ENCODE measurements at places on chromosomes 13 and 19. TPM values are rescaled to one million over a fixed set of nuclear protein-coding genes. Genes with fewer than 3 reads are reported as not detected.

The RGCC gene
- 17.1 TPM for total RNA-seq

The ACP5 gene
- 0.41 TPM for total RNA-seq

The SHISA7 gene
- total RNA-seq, result 4.5 TPM

The LRRC4B gene
- 78.3 TPM for total RNA-seq

The C1QTNF9 gene
- under 0.01 TPM for total RNA-seq

The FGF14 gene
- 85.2 TPM for total RNA-seq

The EXOC3L2 gene
- total RNA-seq, result not detected

The ZNF729 gene
- not detected for total RNA-seq

The CEACAM16 gene
- not detected for total RNA-seq

The DAND5 gene
- under 0.01 TPM for total RNA-seq

The VSTM2B gene
- 28.9 TPM for total RNA-seq

The DNAAF3 gene
- total RNA-seq, result not detected

The LIM2 gene
- not detected for total RNA-seq

The CGB8 gene
- total RNA-seq, result not detected

The OVOL3 gene
- total RNA-seq, result not detected

The PROZ gene
- total RNA-seq, result not detected

The ODAD3 gene
- 0.41 TPM for total RNA-seq

The IGFL3 gene
- total RNA-seq, result not detected

The KLK12 gene
- not detected for total RNA-seq

The CYP2F1 gene
- total RNA-seq, result not detected

The CLPTM1 gene
- total RNA-seq, result 35.1 TPM

The PSG2 gene
- total RNA-seq, result not detected

The TNFSF13B gene
- 1.6 TPM for total RNA-seq

The URAD gene
- total RNA-seq, result not detected

The PSG4 gene
- total RNA-seq, result not detected

The ERICH6B gene
- total RNA-seq, result not detected

The FGF9 gene
- total RNA-seq, result 12.2 TPM

The KLK8 gene
- total RNA-seq, result not detected

The SYNGR4 gene
- not detected for total RNA-seq

The CAMSAP3 gene
- total RNA-seq, result 16.3 TPM

The ZNF805 gene
- total RNA-seq, result 28.9 TPM

The ALOX5AP gene
- 2.0 TPM for total RNA-seq

The GPATCH1 gene
- 15.5 TPM for total RNA-seq

The MBD3L3 gene
- not detected for total RNA-seq

The ADAT3 gene
- total RNA-seq, result 1.2 TPM

The BICRA gene
- total RNA-seq, result 4.1 TPM

The NXNL1 gene
- total RNA-seq, result not detected

The PCDH9 gene
- total RNA-seq, result 64.4 TPM

The C3 gene
- total RNA-seq, result 11.4 TPM

The CEACAM18 gene
- total RNA-seq, result not detected

Data from frontal cortex (tissue), 4 donors.